Uterus (tissue), 4 donors: ENCODE measurements at places on chromosomes 1 and 21.

DNA sequence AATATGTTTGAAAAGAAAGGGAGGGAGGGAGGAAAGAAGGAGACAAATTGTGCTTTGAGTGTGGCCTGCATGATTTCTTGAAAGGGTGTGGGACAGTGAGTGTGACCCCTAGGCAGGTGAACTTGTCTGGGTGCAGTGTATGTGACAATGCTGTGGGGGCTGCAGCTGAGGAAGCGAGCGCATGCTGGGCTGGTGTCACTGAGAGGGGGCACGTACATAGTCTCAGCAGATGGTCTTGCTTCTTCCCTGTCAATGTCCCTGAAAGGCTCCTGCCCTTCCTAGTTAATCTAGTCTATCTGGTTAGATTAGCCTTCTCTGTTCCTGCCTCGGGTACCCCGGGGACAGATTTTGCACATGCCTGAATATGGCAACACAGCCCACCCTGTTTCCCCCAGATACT, 9.8 kb downstream of the FAAH start:
- H3K27me3 ChIP-seq = no peaks in the 10 kb centered on the region
- H3K4me3 ChIP-seq = no peak overlapping the region
- DNase-seq = no peak
- no peaks in the 10 kb centered on the region for H3K4me1 ChIP-seq

GRCh38 chr1:219298571-219299148, 125.0 kb downstream of the LYPLAL1 start:
- H3K4me1 ChIP-seq = peaks cover 14% of the 10 kb centered on the region
- no peaks in the 10 kb centered on the region for H3K36me3 ChIP-seq
- H3K4me3 ChIP-seq = no peak overlapping the region
- no peaks in the 10 kb centered on the region for H3K27me3 ChIP-seq
- peak; percentile 78 for DNase-seq

DNA sequence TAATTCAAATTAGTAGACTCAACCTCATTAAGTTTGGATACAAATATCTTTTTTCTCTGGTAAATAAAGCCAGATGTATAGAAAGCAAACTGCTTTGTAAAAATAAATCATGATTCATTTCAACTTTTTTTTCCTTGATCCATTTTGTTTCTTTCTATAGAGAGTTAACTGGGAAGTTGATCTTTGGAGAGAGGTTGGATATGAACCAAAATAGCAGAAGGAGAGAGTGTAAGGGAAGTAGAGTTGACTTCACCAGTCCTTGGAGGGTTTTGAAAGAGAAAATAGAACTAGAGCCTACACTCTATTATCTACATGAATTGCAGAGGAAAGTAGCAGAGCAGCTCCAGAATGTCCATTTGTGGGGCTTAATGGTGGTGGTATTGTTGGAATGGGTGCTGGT, 243.8 kb downstream of the ADGRL2 start:
- H3K36me3 ChIP-seq = no peaks in the 10 kb centered on the region
- no peaks in the 10 kb centered on the region for H3K27me3 ChIP-seq
- H3K27ac ChIP-seq = no peak overlapping the region
- H3K4me3 ChIP-seq = no peak overlapping the region
- DNase-seq = no peak

- no peak for DNase-seq
- no peaks in the 10 kb centered on the region for H3K36me3 ChIP-seq
- H3K27ac ChIP-seq = peak overlapping the region; percentile 74
- peaks cover 5% of the 10 kb centered on the region for H3K4me1 ChIP-seq
- H3K4me3 ChIP-seq = no peak overlapping the region
These were observed 44.5 kb downstream of the DDR2 start for GRCh38 chr1:162676750-162677149.

GRCh38 chr1:186183970-186184628, 191.0 kb downstream of the TPR start:
- H3K27me3 ChIP-seq = no peaks in the 10 kb centered on the region
- H3K36me3 ChIP-seq = no peaks in the 10 kb centered on the region
- no peak overlapping the region for H3K4me3 ChIP-seq

GRCh38 chr1:69320757-69321211, 246.9 kb upstream of the LRRC7 start:
- no peak overlapping the region for H3K4me3 ChIP-seq
- DNase-seq = no peak
- H3K36me3 ChIP-seq = no peaks in the 10 kb centered on the region
- H3K4me1 ChIP-seq = no peaks in the 10 kb centered on the region
- no peaks in the 10 kb centered on the region for H3K27me3 ChIP-seq
- no peak overlapping the region for H3K27ac ChIP-seq

DNA sequence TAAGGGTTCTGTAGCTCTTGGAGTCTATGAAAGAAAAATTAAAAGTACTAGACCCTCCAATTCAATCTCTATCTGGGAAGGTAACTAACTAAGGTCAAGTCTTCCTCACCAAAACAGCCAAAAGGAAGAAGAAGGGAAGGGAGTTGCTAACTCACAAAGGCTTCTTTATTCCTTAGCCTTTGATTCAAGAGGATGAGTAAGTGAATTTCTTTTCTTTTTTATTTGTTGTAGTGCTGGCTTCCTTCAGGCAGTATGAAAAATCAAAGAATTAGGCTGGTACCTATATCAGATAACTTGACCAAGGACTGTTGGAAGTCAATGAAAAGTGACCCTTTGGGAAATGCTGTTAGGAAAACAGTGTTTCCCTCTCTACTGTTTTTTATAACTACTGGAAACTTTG, 144.4 kb upstream of the NRIP1 start:
- DNase-seq = no peak
- H3K4me3 ChIP-seq = no peak overlapping the region
- no peak overlapping the region for H3K27ac ChIP-seq
- H3K4me1 ChIP-seq = no peaks in the 10 kb centered on the region
- H3K36me3 ChIP-seq = no peaks in the 10 kb centered on the region
- H3K27me3 ChIP-seq = no peaks in the 10 kb centered on the region

DNA sequence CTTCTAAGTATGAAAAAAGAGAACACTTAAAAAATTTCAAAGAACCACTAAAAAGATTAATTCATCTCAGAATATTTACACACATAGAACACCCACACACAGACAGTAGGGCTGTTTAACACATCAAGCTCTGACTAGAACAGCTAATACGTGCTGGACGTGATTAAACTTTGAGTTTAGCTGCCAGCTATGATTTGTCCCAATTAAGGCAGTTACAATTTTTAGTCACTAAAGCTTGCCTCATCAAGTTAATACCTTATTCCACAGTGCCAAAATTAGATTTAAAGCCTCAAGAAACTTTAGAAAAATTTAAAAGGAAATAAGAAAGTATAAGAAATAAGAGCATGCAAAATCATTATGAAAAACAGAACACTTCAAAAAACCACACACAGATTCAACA, 18.9 kb downstream of the SLC16A1 start:
- peak overlapping the region; percentile 41 for H3K27ac ChIP-seq
- no peaks in the 10 kb centered on the region for H3K27me3 ChIP-seq
- H3K36me3 ChIP-seq = no peaks in the 10 kb centered on the region
- no peak overlapping the region for H3K4me3 ChIP-seq
- no peaks in the 10 kb centered on the region for H3K4me1 ChIP-seq

- H3K4me3 ChIP-seq = no peak overlapping the region
- H3K36me3 ChIP-seq = no peaks in the 10 kb centered on the region
- H3K27ac ChIP-seq = no peak overlapping the region
- H3K4me1 ChIP-seq = no peaks in the 10 kb centered on the region
- no peaks in the 10 kb centered on the region for H3K27me3 ChIP-seq
These were observed 10.9 kb upstream of the GNB1 start for GRCh38 chr1:1901641-1902294.

DNA sequence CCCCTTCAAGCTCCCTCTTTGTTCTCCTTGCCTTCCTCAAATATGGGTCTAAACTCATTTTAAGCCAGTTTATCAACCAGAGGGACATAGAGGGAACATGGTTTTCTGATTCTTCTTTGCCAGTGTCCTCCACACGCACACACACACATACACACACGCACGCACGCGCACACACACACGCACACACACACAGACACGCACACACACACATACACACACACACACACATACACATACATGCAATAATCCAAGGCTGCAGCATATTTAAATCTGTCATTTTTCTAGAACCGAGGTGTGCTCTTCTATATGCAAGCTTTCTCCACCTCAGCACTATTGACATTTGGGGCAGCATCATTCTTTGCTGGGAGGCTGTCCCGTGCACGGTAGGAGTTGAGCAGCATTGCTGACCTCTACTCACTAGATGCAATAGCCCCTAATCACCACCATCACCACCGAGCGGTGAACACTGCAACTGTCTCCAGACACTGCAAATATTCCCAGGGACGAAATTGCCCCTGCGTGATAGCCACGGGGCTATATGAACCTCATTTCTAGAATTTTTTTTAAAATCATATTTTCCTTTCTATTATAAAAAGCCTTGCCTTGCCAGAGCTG, 8.0 kb downstream of the TNFRSF9 start:
- peaks cover 6% of the 10 kb centered on the region for H3K27me3 ChIP-seq
- no peak for DNase-seq
- H3K27ac ChIP-seq = no peak overlapping the region
- H3K36me3 ChIP-seq = no peaks in the 10 kb centered on the region
- no peak overlapping the region for H3K4me3 ChIP-seq

- H3K27ac ChIP-seq = no peak overlapping the region
- no peak for DNase-seq
- no peaks in the 10 kb centered on the region for H3K4me1 ChIP-seq
- H3K4me3 ChIP-seq = no peak overlapping the region
- H3K36me3 ChIP-seq = no peaks in the 10 kb centered on the region
These were observed 49.8 kb upstream of the ADORA3 start for GRCh38 chr1:111553196-111553595.

- no peak overlapping the region for H3K4me3 ChIP-seq
- no peaks in the 10 kb centered on the region for H3K4me1 ChIP-seq
- no peak overlapping the region for H3K27ac ChIP-seq
- H3K36me3 ChIP-seq = no peaks in the 10 kb centered on the region
- no peaks in the 10 kb centered on the region for H3K27me3 ChIP-seq
- no peak for DNase-seq
These were observed 14.0 kb downstream of the KDF1 start for GRCh38 chr1:26946270-26946669.

GRCh38 chr1:57831624-57832023, 407.8 kb upstream of the DAB1 start:
- H3K4me1 ChIP-seq = no peaks in the 10 kb centered on the region
- DNase-seq = no peak
- H3K36me3 ChIP-seq = no peaks in the 10 kb centered on the region
- H3K27ac ChIP-seq = no peak overlapping the region

- H3K27me3 ChIP-seq = no peaks in the 10 kb centered on the region
- H3K27ac ChIP-seq = peak within 1 kb of the TSS; percentile 93
- H3K4me3 ChIP-seq = peak within 1 kb of the TSS; percentile 79
- no peak for DNase-seq
- no peaks in the 10 kb centered on the region for H3K36me3 ChIP-seq
- peaks cover 5% of the 10 kb centered on the region for H3K4me1 ChIP-seq
These were observed at the start of gene ZBTB18 for GRCh38 chr1:244050835-244051444. Gene ZBTB18 (plus strand): TSS chr1:244051283. CDS start chr1:244051432, 149 bp downstream.

- no peak overlapping the region for H3K27ac ChIP-seq
- H3K4me1 ChIP-seq = no peaks in the 10 kb centered on the region
- no peaks in the 10 kb centered on the region for H3K36me3 ChIP-seq
- no peaks in the 10 kb centered on the region for H3K27me3 ChIP-seq
- no peak for DNase-seq
These were observed 3.0 kb upstream of the OR2C3 start for GRCh38 chr1:247539215-247539614.

DNA sequence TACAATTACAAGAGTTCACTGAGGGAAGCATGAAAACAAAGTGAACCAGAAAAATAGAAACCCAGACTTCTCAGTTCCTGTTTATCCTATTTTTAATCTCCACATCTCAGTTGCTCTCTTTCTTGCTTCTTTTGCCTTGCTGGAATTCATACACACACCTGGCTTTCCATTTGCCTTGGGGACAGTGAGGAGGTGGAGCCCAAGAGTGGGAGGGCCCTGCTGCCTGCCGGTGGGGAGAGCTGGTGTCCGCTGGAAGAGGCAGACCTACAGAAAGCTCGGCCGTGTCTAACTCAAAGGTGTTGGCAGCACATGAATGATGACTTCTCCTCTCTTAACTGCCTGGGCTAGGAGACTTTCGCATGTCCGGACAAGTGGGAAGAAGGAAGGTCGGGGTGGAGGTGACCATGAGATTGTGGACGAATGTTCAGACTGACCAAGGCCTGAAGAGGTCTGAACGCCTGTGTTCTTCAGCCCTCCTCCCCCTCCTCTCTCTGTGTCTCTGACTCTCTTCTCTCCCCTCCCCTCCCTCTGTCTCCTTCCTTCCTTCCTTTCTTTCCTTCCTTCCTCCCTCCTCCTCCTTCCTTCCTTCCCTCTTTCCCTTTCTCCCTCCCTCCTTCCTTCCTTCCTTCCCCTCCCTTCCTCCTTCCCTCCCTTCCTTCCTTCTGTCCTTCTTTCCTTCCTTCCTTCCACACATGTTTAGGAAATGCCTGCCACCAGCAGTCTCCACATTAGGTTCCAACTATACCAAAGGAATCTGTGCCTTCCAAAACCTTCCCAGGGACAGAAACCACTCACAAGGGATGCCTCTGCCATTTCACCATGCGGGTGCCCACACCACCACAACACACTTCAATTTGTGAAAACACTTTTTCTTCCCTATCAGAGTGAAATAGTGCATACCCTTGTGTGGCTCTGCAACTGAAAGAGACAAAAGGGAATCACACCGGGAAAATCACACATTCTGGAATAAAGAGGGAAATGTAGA, 157.3 kb upstream of the RUNX1 start:
- H3K4me1 ChIP-seq = no peaks in the 10 kb centered on the region
- no peaks in the 10 kb centered on the region for H3K27me3 ChIP-seq
- no peaks in the 10 kb centered on the region for H3K36me3 ChIP-seq
- DNase-seq = no peak
- peak overlapping the region; percentile 75 for H3K27ac ChIP-seq
- H3K4me3 ChIP-seq = no peak overlapping the region

DNA sequence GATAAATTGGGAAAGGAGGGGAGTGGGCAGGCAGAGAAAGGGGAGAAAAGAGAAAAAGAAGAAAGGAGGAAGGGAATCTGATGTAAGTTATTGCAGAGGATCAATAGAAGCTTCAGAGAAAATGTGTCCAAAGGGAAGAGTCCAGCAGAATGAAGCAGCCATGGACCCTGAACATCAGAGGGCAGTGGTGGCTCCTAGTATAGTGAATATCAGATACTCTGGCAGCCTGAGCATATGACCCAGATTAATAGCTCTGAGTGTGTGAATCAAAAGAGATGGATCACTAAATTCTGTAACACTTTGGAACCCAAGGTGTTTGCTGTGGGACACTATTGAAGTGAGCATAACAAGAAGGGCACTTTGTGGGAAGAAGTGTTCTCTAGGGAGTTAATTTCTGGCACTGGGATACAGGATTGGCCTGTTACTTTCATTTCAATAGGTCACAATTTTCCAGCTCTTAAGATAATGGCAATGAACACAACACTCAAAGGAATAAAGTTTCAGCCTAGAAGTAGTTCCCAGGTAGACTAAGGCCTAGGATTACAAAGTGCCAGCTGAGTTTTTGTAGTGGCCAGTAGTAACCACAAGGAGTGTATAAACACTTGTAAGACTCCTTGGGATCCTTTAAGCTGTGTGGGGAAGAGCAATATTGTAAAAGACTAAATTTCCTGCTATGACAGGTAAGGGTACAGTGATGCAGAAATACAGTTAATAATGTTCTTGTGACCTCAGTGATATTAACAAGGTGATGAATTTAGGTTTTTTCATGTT, 164.5 kb upstream of the BEND5 start:
- no peak for DNase-seq
- H3K4me1 ChIP-seq = no peaks in the 10 kb centered on the region
- H3K36me3 ChIP-seq = no peaks in the 10 kb centered on the region
- H3K27ac ChIP-seq = no peak overlapping the region
- H3K4me3 ChIP-seq = no peak overlapping the region

- no peak overlapping the region for H3K4me3 ChIP-seq
- H3K4me1 ChIP-seq = no peaks in the 10 kb centered on the region
- H3K36me3 ChIP-seq = no peaks in the 10 kb centered on the region
- DNase-seq = peak; percentile 60
- H3K27ac ChIP-seq = peak overlapping the region; percentile 29
These were observed 26.1 kb downstream of the PKP1 start for GRCh38 chr1:201309416-201309815.
